ENCODE measurements at places on chromosomes 7 and 10.

DNA sequence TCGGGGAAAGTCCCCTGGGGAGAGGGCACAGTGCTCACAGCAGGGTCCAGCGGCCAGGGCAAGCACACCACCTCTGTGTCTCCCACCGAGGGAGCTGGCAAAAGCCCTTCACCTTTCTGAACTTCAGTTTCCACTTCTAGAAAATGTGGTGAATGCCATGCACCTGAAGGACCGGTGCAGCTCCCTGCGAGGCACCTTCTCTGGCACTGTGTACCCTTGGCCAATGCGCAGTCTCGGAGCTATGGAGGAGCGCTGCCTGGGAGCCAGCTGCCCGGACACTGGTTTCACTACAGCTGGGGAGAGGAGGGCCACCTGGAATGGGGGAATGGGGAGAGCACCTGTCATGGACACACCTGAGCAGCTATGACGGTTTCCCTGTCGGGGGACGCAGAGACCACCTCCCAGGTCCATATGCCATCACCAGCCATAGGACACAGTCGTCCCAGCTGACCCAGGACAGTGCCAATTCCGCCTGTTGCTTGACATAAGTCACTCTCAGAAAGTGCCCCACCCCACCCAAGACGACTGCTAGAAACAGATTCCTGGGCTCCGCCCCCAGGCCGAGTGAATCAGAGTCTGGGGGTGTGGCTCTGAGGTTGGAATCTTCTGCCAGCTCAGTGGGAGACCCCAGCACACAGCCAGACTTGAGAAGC lies 16.8 kb downstream of the RASGEF1A start:
- no peak for DNase-seq

DNA sequence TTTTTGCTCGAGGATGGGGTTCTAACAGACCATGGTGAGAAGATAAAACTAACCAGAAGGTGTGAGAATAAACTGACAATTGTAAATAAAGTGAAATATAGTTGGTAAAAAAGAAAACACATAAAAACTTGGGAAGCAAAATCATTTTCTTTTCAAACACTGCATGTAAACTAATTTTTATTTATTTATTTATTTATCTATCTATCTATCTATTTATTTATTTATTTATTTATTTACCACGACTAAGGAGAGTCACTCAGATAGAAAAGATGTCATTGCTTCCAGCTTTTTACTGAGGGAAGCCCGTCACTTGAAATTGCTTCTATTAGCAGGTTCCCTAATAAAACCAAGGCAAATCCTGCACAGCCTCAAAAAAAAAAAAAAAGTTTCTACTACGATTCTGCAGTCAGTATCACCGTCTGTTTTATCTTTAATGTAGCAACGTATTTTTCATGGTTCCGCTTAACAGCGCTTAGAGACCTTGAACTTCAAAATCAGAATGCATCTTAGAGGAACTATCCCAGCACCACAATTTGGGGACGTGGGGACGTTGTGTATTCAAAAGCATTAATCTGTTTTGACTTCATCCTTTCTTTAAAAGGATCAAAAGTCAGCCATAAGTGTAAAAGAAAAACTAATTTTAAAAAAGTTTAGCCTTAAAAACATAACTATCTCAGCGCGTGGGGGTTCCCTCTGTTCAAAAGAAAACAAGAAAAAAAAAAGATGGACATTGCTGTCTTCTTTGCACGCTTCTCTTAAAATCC lies 33.3 kb upstream of the EBLN1 start:
- no peak for DNase-seq

GRCh38 chr10:117184296-117184695 lies 13.0 kb upstream of the KCNK18 start:
- DNase-seq, result no peak

DNA sequence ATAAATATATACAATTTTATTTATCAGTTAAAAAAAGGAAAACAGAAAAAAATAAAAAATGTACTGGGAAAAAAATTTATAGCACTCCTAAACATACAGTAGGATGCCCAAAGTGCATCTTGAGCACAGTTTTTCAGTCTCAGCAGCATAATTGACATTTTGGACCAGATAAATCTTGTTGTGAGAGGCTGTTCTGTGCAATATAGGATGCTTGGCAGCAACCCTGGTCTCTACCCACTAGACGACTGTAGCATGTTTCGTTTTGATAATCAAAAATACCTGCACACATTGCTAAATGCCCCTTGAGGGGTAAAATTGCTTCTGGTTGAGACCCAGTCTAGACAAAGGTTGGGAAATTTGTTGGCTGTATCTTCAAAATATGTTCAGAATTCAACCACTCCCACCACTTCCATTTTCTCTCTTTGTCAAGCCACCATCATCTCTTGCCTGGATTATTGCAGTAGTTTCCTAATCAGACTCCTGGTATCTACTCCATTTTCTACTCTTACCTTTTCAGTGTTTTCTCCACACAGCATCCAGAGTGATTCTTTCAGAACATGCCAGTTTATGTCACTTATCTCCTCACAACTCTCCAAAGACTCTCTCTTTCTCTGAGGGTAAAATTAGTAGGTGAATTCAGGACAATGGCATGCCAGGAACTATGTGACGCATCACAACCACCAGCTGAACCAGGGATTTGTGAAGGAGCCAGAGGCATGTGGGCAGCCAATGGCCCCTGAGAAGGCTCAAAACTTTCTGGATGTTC lies 91.4 kb downstream of the GPR85 start:
- DNase-seq, result no peak

DNA sequence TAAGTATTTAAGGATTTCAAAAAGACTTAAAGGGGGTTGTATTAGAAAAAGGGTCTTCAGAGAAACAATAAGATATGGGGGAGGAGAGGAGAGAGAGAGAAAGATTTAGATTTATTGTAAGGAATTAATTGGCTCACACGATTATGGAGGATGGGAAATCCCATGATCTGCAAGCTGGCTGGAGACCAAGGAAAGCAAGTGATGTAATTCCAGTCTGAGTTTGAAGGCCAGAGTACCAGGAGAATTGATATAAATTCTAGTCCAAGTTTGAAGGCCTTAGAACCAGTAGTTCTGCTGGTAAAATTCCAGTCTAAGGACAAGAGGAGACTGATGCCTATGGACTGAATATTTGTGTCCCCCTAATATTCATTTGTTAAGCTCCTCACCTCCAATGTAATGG lies 20.6 kb upstream of the SLC13A1 start:
- DNase-seq, result no peak

- no peak for DNase-seq
Observed at GRCh38 chr7:55409482-55410225, 44.5 kb downstream of the LANCL2 start.

GRCh38 chr7:149085866-149086265 lies 4.7 kb downstream of the ZNF786 start:
- DNase-seq, result no peak

DNA sequence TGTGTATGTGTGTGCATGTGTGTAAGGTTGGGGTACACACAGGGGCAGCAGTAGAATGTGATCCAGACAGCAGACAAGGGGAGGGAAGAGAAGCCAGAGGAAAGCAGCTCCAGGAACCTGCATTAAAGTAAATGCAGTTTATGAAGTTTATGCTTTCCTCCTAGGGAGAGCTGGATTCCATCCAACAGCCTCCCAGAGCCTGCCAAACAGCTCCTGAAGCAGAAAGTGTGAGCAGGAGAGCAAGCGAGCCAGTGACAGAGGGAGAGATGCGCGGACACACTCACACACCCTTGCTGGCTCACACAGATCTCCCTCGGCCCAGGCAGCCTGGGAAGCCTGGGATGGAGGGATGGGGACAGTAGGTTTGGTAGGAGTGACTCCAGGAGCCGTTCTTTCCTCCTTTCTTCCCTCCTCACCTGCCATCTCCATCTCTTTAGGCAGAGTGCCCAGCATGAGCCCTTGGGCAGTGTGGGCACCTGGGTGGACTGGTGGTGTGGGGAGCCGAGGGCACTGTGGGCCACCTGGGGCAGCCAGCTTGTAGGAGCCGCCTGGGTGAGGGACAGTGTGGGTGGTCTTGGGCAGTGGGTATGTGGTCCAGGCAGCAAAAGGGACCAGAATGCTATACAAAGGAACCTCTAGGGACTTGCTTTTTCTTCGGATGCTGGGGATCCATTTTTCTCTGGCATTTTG lies 46.1 kb downstream of the PAX2 start:
- no peak for DNase-seq

DNA sequence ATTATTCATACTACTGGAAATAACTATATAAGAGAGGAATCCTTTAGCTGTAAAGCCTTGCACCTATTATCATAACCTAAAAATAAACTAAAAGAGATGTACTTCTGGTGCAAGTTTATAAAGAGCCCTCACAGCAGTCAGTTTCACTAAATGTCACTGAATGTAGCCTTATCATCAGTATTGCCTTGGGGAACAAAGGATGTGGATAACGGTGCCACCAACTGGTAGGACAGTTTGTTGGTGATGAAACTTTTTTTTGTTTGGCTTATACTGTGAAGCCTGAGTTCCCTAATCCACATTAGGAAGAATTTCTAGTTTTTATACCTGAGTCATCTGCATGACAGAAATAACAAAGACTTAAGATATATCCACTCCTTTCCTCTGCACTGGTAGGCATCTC lies 117.9 kb upstream of the COL1A2 start:
- no peak for DNase-seq

Data from stimulated activated CD8-positive, alpha-beta memory T cell treated with anti-CD3 and anti-CD28 coated beads, Interleukin-4, amount 100 ng/mL, for 24 hours (primary cell).